Cardiac muscle cell (in vitro differentiated cells and primary cell): ENCODE measurements at places on chromosomes 12 and 14. TPM values are rescaled to one million over a fixed set of nuclear protein-coding genes. Genes with fewer than 3 reads are reported as not detected.

- no peak overlapping the region for H3K4me3 ChIP-seq
- peaks cover 25% of the 10 kb centered on the region for H3K27me3 ChIP-seq
- no peak for DNase-seq
- H3K36me3 ChIP-seq = no peaks in the 10 kb centered on the region
Measured at GRCh38 chr14:81309511-81309910, 88.8 kb upstream of the GTF2A1 start.

Gene ARHGDIB
- 3.8 and 8.2 TPM in 2 replicates for total RNA-seq

Gene MUCL1
- not detected in 2 replicates for total RNA-seq

DNA sequence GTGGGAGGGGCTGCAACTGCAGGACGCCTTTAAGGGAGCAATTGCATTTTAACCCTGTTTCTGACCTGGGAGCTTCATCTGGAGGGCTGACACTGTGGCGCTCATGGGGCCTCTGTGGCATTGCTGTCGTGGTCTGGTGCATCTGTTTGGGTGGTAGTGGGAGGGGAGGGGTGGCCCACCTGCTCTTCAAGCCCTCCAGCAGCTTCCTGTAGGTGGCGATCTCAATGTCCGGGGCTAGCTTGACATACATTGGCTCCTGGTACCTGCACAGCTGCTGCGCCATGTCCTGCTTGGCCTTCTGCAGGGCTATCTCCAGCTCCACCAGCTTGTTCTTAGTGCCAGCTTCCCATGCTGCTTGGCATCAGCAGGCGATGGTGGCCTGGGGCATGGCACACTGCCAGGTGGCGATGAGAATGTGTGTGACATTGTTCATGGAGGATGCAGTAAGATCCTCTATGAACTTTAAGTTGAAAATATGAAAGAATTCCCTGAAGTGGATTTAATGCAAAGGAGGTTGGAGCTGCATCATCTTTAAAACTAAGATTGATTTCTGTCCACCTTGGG is 7.7 kb upstream of the KRT82 start:
- no peak overlapping the region for H3K4me3 ChIP-seq
- peaks cover 18% of the 10 kb centered on the region for H3K27me3 ChIP-seq
- H3K27ac ChIP-seq = no peak overlapping the region
- DNase-seq = no peak

DNA sequence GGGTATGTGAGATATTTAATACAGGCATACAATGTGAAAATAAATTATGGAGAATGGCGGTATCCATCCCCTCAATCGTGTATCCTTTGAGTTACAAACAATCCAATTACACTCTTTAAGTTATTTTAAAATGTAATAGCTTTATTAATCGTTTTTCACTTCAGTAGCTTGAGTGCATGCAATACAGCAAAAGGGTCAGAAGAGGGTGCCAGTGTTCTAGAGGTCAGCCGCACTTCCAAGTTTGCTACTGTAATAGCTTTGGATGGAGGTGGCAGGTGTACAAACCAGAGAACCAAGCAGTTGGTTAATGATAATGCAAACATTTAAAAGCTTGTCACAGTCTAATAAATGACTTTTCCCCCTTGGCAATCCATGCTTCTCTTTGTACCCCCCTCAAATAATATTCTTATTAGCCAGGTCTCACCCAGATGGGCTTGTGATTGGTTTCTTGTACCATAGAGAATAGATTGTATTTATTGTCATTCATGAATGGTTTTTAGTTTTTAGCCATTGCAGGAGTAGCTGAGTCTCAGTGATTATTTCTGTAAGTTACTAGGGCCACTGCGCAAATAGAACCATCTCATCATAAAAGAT is 127.0 kb downstream of the ERC1 start:
- DNase-seq = peak; percentile 85
- H3K27ac ChIP-seq = peak overlapping the region; percentile 27
- H3K4me1 ChIP-seq = peaks cover 25% of the 10 kb centered on the region
- H3K27me3 ChIP-seq = no peaks in the 10 kb centered on the region
- H3K4me3 ChIP-seq = no peak overlapping the region

- H3K27ac ChIP-seq = no peak overlapping the region
- no peak overlapping the region for H3K4me3 ChIP-seq
- DNase-seq = no peak
- no peaks in the 10 kb centered on the region for H3K36me3 ChIP-seq
Measured at GRCh38 chr12:70722584-70723343, 85.5 kb upstream of the PTPRB start.

- H3K4me1 ChIP-seq = peaks cover 13% of the 10 kb centered on the region
- DNase-seq = peak; percentile 6
- no peaks in the 10 kb centered on the region for H3K27me3 ChIP-seq
- peak overlapping the region; percentile 23 for H3K27ac ChIP-seq
- no peak overlapping the region for H3K4me3 ChIP-seq
Measured at GRCh38 chr12:82838131-82838551, 151.4 kb downstream of the TMTC2 start.

Gene CFAP251
- total RNA-seq = 1.1 and 3.8 TPM in 2 replicates

Gene PYGL
- total RNA-seq = 46.7 and 59.0 TPM in 2 replicates

Gene CLEC9A
- total RNA-seq = not detected in 2 replicates

GRCh38 chr14:36520601-36521525 is 831 bp upstream of the NKX2-1 start:
- H3K27me3 ChIP-seq = peaks cover 100% of the 10 kb centered on the region
- peak; percentile 19 for DNase-seq
- H3K36me3 ChIP-seq = no peaks in the 10 kb centered on the region

Gene PPFIA2
- total RNA-seq = 18.7 and 53.5 TPM in 2 replicates

GRCh38 chr14:33986804-33987203 is 35.9 kb upstream of the EGLN3 start:
- H3K36me3 ChIP-seq = no peaks in the 10 kb centered on the region
- no peaks in the 10 kb centered on the region for H3K4me1 ChIP-seq
- H3K4me3 ChIP-seq = no peak overlapping the region
- H3K27me3 ChIP-seq = no peaks in the 10 kb centered on the region
- no peak overlapping the region for H3K27ac ChIP-seq

DNA sequence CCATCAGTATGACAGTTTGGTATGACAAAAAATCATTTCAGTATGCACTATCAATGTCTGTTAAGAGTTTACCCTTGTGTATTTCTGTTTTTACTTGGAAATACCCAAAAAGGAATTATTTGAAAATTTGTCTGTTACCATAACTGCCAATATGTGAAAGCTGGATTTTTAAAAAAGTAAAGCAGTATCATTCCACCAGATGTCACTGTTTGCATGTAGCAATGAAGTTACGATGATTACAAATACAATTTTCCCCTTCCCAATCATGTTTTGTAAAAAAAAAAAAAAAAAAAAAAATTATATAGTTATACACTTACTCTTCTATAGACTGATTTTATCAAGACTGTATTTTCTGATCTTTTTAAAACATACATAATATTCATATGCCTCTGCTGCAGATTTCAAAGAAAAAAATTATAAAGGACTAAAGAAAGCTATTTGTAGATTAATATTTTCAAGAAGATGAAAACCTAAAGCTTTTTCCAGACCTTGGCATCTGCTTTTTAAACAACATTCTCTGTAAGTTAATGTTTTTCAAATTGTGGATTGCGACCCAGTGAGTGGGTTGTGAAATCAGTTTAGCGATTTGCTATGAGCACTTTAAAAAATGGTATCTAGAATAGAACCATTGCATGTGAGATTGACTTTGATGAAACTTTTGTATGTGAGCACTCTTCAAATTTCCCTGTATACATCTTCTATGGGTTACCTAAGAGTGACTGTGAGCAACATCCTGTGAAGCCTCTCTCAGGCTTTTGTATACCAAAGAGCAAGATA is 114.2 kb downstream of the TTC6 start:
- H3K4me1 ChIP-seq = no peaks in the 10 kb centered on the region
- no peak overlapping the region for H3K4me3 ChIP-seq
- H3K36me3 ChIP-seq = no peaks in the 10 kb centered on the region
- H3K27me3 ChIP-seq = peaks cover 6% of the 10 kb centered on the region
- H3K27ac ChIP-seq = no peak overlapping the region

Gene KRT6A
- total RNA-seq = not detected in 2 replicates

GRCh38 chr14:86575141-86575540 is 1045.2 kb downstream of the FLRT2 start:
- no peaks in the 10 kb centered on the region for H3K27me3 ChIP-seq
- peak; percentile 2 for DNase-seq
- H3K27ac ChIP-seq = no peak overlapping the region
- no peak overlapping the region for H3K4me3 ChIP-seq
- no peaks in the 10 kb centered on the region for H3K4me1 ChIP-seq
- no peaks in the 10 kb centered on the region for H3K36me3 ChIP-seq

DNA sequence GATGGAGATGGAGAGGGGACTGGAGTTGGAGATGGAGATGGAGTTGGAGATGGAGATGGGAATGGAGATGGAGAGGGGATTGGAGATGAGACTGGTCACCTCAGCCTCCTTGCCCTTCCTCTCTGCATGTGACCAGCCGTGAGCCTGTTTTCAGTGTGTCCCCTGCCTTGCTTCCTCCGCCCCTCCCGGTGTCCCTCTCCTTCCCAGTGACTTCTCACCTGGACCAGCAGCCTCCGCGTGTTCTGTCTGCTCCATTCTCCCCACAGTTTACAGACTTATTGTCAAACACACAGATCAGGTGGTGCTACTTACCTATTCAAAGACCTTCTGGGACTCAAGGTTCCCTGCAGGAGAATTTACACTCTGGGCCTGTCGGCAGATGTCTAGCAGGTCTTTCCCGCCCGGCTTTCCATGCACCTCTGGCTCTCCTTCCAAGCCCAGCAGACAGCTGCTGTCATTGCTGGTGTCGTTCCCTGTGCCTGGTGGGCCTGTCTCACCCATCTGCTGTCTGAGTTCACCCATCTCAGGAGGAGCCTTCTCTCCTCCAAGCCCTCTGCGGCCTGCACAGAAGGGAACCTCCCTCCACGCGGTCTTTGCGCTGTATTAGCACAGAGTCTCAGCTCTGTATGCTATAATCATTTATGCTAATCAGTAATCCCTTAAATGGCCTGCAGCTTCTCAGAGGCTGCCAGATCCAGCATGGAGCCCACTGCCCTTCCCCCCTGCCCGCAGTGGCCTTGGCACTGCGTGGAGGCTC is 62.1 kb downstream of the ADGRD1 start:
- no peaks in the 10 kb centered on the region for H3K27me3 ChIP-seq
- H3K27ac ChIP-seq = no peak overlapping the region
- DNase-seq = no peak

Gene AMIGO2
- total RNA-seq = 0.92 and 1.1 TPM in 2 replicates

GRCh38 chr14:39447175-39447661 is 15.0 kb upstream of the FBXO33 start:
- DNase-seq = no peak
- peaks cover 14% of the 10 kb centered on the region for H3K4me1 ChIP-seq
- no peak overlapping the region for H3K4me3 ChIP-seq
- H3K27ac ChIP-seq = peak overlapping the region; percentile 66
